Activated CD4-positive, alpha-beta T cell treated with anti-CD3 and anti-CD28 coated beads for 24 hours (primary cell): ENCODE measurements at places on chromosomes 1 and 21.

DNA sequence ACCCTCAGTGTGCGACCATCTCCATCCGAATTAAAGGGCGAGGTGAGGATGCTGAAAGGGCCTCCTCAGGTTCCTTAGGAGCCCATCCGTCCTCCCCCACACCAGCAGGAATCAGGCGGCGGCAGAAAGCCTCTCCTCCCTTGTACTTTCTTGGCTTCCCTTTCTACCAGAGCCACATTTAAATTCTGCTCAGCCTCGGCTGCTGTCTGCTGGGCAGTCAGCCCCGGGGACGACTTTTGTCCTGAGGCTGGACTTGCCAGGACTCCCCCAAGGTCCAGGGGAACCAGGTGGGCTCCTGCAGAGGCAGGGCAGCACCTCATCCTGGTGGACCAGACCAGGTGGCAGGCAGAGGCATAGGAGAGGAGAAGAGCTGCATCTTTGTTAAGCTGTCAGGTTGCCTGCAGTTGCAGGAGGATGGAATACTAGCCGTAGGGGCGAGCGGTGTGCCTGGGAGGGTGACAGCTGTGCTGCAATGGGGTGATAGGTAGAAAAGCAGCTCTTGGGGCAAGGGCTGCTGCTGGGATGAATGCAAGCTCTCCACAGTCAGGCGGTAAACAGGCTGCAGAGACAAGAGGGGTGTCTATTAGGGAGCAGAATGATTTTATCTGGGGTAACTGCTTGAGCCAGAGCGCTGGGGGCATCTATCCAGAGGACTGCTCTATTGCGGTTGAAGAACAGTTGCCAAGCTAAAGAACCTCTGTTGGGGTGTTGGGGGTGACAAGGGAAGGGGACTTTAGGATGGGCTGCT is 46.2 kb upstream of the WASF2 start:
- DNase-seq = no peak

GRCh38 chr1:206798384-206798996 is 26.2 kb upstream of the IL10 start:
- DNase-seq = no peak

DNA sequence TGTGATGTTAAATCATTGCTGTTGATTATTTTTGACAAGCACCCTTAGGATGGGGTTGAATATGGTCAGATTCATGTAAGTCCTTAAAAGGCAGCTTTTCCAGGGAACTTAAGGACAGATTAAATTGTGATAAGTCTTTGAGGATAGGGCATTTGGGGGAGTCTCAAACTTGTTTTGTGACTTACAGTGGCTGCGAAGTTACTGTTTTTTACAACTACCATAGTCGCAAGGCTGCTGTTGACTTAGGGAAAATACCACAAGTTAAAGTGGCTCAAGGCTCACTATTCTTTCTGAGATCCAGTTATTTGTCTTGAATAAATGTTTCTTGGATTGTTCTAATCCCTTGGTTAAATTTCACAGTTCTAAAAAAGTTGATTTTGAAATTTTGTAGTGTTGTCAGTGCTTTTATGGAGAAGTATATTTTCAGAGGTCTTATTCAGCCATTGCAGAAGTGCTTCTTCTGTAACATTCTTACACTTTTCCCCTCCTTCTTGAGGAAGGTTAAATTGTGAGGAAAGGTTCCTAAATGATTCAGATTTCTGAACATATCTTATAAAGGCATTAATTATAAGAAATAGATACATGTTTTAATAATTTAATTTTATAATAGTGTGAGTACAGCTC is 47.0 kb upstream of the MPC2 start:
- no peak for DNase-seq

GRCh38 chr1:81209461-81209860 is 591.3 kb upstream of the ADGRL2 start:
- DNase-seq = no peak

DNA sequence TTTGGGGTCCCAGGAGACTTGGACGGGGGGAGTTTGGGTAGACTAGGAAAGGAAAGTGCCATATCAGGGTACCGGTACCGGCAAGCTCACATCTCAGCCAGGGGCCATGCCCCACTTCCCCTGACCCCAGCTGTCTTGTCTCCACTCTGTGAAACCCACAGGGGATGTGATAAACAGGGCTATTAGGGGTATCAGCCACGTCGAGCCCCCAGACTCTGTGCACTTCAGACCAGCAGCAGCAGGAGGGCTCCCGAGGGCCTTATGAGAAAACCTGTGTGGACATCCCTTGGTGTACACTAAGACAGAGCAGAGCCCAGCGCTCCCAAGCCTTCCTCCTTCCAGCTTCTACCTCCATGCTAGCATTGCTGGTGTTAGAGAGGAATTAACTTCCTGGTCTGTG is 46.3 kb downstream of the TNNT2 start:
- DNase-seq = no peak

DNA sequence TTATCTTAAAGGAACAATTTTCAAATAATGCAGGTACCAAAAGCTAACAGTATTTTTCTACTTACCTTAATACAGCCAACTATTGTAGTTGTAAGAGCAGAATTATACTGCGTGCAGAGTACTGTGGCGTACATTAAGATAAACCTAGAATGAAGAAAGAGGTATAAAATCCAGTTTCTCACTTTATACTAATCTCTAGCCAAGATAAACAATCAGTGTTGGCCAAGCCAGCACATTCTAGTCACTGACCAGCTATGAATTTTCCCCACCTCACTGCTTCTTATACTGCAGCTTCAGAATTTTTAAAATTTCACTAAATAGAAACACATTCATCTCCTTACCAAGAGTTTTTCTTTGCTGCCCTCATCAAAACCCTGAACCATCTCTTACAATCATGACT is 33.6 kb downstream of the SLC35D1 start:
- no peak for DNase-seq

- no peak for DNase-seq
These were observed 1.3 kb upstream of the NPPB start for GRCh38 chr1:11860083-11860482.

DNA sequence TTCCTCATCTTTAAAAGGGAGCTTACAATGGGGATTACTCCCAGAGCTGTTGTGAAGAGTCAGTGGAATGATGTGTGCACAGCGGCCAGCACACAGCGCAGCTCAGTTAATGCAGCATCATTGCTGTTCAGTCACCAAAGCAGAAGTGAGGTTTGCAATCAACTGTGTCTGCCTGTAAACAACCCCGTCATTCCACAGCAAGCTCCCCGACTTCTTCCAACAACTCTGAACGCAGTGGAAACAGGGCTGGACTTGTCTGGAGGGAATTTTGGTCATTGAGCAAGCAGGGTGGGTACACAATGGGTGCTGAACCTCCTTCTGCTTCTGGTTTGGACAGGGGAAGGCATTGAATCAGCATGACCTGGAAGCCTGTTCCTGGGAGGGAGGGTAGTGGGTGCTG is 347.4 kb downstream of the PTPRU start:
- DNase-seq = no peak

- DNase-seq = no peak
These were observed 127.8 kb downstream of the TMEM53 start for GRCh38 chr1:44546403-44547053.

GRCh38 chr21:34743831-34744230 is 75.0 kb downstream of the CLIC6 start:
- DNase-seq = no peak

- no peak for DNase-seq
These were observed 110.5 kb downstream of the PEX14 start for GRCh38 chr1:10585242-10585641.

DNA sequence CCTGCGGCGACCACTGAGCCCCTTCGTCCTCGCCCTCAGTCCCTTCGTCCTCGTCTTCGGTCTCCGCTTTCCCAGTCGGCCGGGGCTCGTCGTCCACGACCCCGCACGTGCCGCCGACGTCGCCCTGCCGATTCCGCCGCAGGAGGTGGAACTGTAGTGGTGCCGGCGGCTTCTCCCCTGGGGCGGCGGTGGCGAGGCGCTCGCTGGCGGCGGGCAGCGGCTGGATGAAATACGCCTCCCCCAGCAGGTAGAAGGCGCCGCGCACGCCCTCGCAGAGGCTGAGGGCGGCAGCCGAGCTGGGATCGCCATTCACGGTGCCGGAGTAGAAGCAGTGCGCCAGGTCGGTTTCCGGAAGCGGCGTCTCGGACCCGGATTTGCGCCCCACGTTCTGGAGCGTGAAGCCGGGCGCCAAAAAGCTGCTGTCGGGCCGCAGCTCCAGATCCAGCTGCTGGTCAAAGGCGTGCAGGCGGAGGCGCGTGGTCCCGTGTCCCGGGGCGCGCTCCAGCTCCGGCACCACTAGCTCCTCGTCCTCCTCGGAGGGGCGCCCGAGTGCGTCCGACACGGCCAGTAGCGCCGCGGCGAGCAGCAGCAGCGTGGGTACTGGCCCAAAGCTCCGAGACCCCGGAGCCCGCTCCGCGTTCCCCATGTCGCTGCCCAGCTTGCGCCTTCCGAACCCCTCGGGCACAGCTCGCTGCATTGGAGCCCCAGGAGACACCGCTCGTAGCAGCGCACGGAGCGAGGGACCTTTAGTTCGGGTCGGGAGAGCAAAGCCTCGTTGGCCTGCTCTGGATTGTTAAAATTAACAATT is 747 bp downstream of the ADAMTS1 start:
- DNase-seq = no peak

DNA sequence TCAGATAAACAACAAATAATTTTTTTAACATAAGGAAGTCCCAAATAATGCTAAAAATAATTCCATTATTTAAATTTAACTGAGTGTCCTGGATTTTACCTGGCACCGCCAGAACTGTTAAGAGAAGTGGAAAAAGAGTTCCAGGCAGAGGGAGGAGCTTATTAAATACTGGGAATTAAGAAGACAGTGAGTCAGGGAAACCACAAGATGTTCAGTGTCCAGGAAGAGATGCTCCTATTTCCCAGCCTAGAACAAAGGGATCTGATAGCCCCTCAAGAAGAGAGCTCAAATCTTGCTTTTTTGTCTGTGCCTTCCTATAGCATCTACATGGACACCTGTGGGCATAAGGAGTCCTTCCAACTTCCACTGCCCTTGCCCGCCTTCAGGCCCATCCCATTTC is 85.9 kb downstream of the PGM1 start:
- no peak for DNase-seq

GRCh38 chr1:213968146-213968825 is 19.5 kb upstream of the PROX1 start:
- no peak for DNase-seq

DNA sequence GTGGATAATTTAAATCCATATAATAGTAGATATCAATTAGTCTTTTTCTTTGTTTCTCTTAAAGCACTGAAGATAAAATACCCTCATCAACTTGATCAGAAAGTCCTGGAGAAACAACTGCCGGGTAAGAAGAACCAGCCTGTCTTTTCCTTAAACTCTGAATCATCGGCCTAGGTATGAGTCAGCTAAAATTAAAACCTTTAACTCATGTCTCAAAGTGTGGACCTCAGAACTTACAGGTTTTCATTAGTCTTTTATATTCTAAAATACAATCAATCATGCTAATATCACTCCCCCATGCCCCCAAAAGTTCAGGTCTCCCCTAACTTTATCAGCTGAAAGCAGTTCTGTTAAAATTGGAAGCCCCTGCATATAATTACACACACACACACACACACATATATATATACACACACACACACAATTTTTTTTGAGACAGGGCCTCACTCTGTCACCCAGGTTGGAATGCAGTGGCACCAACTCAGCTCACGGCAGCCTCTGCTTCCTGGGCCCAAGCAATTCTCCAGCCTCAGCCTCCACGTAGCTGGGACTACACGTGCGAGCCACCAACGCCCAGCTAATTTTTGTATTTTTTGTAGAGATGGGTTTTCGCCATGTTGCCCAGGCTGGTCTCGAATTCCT is 61.3 kb downstream of the B3GALNT2 start:
- DNase-seq = no peak

- no peak for DNase-seq
These were observed 19.0 kb downstream of the TMEM63A start for GRCh38 chr1:225863167-225863566.

- DNase-seq = no peak
These were observed 64.5 kb upstream of the LYST start for GRCh38 chr1:235931171-235931738.

DNA sequence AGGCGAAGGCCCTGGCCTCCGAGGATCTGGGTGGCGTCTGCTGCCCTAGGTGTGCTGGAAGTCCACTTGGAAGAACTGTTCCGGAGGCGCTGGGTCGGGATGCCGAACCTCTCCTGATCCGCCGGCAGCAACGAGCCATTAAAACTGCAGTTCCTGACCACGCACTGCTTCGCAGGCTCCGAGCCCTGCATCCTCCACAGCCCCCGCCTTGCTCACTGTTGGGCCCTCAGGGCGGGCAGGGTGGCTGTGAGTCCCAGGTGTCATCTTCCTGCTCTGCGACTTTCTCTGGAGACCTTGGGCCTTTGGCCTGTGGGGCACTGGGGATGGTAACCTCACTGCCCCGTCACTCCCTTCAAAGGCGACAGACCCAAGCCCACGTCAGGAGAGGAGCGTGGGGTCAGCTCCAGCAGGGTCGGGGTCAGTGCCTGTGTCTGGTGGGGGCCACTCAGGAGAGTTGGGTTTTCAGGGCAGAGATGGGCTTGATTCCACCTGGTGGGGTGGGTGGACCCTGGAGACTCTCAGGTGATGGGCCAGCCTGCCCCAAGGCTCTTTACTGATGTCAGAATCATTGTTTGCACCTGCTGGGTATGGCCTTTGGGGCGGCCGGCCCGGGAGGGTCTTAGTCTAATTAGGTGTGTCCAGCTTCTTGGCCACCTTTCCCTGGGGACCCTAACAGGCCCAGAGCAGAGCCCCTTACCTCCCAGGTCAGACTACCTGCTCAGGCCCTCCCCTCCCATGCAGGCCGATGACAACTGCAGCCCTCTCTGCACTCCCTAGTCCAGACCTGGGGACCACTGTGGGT is 3.1 kb downstream of the PRXL2B start:
- DNase-seq = no peak

GRCh38 chr1:211155040-211155439 is 21.1 kb upstream of the KCNH1 start:
- no peak for DNase-seq

GRCh38 chr1:19734472-19734999 is 65.2 kb downstream of the TMCO4 start:
- no peak for DNase-seq

DNA sequence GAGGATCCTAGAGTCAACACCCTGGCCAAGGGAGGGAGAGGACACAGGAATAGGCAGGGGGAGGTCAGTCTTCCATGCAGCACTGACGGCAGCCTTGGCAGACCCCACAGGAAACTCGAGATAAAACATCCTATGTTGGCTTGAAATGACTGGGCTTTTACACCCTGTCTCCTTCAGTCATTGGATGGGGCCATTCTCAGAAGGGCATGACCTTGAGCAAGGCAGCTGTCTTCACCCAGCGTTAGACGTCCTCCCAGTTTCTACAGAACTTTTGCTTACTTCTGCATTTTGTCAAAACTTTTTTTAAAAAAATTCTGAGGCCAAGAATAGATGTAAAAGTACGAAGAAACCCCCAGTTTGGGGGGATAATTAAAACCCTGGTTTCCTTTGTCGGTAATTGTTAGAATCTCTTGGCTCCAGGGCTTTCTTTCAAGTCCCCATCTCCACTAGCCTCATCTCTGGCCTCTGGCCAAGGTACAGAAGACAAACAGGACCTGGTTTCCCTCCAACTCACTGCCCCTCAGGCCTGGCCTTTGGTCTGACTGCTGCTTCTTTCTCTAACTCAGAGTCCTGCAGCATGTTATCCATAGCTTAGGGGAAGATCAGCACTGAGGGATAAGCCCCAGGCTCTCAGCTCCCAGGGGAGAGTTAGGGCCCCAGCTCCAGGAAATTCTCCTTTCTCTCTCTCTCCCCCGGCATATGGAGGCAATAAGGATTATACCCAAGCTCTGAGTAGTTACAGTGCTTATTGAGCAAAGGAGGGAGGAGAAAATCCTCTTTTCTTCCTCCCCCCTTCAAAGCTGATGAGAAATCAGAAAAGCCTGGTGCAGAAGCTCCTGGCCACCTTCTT is 51.6 kb upstream of the KCND3 start:
- no peak for DNase-seq

GRCh38 chr21:21158376-21158918 is 160.2 kb downstream of the NCAM2 start:
- DNase-seq = no peak
